NCI-H2081 (cell line): ENCODE measurements at places on chromosomes 16 and 17.
A peak's percentile ranks its signal among the peaks of the same experiment; 100 is the strongest.

DNA sequence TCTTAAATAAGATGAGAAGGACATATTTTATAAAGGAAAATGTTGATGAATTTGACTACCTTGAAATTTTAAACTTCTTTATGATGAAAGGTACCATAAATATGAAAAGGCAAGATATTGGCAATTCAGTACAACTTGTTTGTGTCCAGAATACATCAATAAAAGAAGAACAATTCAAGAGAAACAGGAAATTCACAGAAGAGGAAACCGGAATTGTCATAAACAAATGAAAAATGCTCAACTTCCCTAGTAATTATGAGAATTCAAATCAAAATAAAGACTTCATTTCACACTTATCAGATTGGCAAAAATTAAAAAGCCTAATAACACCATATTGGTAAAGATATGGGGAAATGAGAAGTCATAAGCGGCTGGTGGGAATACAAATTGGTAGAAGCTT, 54.3 kb downstream of the WSB1 start:
- DNase-seq = no peak

DNA sequence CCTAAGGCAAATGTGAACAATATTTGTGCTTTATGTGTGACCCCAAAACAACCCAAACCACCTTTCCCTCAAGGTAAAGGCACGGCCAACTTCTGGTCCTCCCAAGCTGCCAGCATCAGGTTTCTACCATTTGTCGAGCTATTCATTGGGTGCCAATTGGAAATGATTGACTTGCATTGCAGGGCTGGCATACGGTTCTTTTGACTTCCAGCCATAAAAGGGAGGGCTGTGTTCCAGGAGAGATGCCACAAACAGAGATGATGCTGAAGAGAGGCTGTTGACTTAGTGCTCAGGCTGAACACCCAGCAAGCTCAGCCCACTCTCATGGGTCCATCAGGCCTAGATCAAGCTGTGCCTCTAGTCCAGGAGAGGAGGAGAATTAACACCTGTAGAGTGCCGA, 252.4 kb downstream of the GRIN2A start:
- no peak for DNase-seq

- DNase-seq = no peak
Measured at GRCh38 chr17:5437721-5438317, 1.1 kb downstream of the C1QBP start.

- DNase-seq = no peak
Measured at GRCh38 chr17:8160224-8160577, 2.5 kb downstream of the VAMP2 start.

DNA sequence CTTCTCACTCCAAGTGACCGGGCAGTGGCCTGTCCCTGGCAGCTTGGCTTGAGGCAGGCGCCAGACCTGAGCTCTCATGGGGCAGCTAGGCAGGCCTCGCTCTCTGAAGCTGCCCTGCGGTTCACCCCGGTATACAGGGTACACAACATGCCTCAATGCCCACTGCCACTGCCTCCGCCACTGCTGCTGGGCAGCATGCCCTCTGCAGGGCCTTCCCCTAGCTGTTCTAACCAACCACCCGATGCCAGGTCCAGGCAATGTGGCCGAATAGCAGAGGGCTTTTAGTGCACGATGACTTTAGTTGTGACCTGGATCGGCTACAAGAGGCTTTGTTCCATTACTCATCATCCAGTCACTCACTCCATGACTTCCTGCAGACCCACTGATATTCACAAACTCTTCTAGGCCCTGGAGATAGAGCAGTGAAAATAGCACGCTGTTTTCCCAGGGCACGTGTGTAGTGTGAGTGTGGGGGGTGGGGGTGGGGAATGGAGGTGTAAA, 19.7 kb downstream of the CDC42EP4 start:
- no peak for DNase-seq

- peak; percentile 33 for DNase-seq
Measured at GRCh38 chr17:14302431-14303099, 1.7 kb downstream of the HS3ST3B1 start.
